ENCODE measurements at places on chromosomes 6 and 20. TPM values are rescaled to one million over a fixed set of nuclear protein-coding genes. Genes with fewer than 3 reads are reported as not detected.

MCHR2 gene
- total RNA-seq, result not detected

BAK1 gene
- 16.0 TPM for total RNA-seq

FAM135A gene
- total RNA-seq, result 13.0 TPM

PNPLA1 gene
- total RNA-seq, result 0.21 TPM

SCUBE3 gene
- total RNA-seq, result 8.8 TPM

PRKN gene
- 26.8 TPM for total RNA-seq

BNIP5 gene
- not detected for total RNA-seq

LINC00237 gene
- not detected for total RNA-seq

TAF11 gene
- total RNA-seq, result 16.3 TPM

ZNF311 gene
- 0.23 TPM for total RNA-seq

SMLR1 gene
- not detected for total RNA-seq

VWA7 gene
- 22.5 TPM for total RNA-seq

PI3 gene
- total RNA-seq, result not detected

DNA sequence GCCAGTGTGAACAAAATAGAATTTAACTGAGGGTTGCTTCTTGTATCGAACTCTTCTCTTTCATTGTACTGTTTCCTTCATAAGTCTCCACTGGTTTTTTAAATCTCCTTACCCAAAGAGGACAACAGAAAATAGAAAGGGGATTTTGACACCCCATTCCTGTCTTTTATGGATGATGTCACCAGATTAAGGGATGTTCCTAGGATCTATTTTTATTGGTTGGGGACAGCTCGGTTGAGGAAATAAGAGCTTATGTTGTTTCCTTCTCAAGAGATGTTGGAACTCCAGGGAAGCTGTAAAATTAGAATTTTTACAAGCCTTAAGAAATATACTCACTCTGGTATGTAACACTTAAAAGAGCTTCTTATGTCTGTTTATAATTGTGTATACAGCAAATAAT, 171.5 kb downstream of the PHF3 start:
- no peak for DNase-seq

DNA sequence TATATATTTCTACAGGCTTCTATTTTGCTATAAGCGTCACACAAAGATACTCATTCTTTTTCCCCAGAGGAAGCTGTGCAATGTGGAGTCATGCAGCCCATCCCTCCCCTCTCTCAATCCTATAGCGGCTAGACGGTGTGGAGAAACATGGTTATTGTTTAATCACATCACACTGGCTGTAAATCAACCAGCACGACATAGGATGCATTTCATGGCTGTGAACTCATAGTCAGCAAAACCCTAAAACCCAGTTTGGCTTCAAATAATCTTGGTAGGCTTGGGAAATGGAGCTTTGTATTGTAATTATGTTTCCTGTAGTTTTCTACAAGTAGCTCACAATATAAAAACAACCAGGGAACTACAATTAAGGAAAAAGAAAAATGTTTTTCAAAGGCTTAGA, 16.8 kb downstream of the FOXC1 start:
- no peak for DNase-seq

DNA sequence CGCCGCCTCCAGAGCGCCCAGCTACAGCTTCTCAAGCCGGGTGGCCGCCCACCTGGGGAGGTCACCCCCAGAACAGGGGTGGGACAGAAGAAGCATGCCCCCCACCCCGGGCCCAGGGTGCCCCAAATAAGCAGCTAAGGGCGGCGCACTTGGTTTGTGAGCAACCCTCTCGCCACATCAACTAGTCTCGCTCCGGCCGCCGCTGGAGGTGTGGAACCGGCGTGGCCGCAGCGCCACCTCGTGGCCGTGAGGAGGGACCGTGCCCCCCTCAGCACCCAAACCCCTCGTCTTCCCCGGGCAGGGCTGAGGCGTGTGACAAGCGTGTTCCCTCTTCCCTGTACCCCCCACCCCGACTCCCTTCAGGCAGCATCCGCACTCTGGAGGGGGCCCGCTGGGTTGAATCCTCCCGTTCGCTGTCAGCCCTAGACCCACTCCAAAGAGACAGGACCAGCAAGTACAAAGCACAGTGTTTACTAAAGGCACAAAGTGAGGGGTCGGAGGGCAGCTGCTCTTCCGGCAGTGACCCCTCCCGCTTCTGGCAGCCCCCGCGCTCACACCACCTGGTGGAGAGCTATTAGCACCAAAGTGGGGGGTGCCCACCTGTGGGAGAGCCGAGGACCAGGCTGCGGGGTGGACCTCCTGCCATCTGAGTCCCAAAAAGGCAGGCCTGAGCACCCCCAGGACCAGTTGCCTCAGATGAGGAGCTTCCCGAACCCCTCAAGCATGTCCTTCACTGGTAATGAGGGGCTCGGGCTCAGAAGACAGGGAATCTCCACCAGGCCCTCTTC, 45.4 kb downstream of the MDFI start:
- peak; percentile 81 for DNase-seq

GRCh38 chr6:137426007-137426689, 68.0 kb downstream of the OLIG3 start:
- DNase-seq, result no peak

GRCh38 chr6:21073318-21073839, 520.2 kb upstream of the SOX4 start:
- DNase-seq, result no peak

DNA sequence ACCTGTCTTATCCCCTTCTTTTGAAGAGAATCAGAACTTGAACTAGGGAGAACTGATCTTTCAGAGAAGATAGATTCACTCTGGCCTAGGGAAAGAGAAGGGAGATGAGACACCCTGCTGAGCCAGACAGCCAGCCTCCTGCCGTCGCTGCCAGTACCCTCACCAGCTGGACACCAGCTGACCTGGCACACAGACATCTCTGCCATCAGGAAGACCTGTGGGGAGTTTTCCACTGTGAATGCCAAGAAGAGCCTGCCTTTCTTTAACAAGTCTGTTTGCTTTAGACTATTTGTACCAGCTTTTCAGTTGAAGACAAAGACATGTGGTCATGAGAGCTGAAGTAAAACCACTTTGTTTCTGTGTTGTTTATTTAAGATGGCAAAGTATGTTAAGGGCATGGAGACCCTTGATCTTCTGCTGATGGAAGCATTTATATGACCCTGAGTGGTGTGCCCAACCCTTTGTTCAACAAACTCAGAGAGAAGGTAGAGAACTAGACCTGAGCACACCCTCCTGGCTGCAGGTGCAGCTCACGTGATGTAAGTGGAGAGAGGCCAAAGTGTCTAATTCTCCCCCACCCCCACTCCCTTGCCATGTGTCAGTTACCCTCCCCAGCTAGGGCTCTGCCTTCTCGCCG, 82.3 kb upstream of the SLC24A3 start:
- no peak for DNase-seq

GRCh38 chr6:135506270-135506997, 8.9 kb upstream of the AHI1 start:
- DNase-seq, result no peak

DNA sequence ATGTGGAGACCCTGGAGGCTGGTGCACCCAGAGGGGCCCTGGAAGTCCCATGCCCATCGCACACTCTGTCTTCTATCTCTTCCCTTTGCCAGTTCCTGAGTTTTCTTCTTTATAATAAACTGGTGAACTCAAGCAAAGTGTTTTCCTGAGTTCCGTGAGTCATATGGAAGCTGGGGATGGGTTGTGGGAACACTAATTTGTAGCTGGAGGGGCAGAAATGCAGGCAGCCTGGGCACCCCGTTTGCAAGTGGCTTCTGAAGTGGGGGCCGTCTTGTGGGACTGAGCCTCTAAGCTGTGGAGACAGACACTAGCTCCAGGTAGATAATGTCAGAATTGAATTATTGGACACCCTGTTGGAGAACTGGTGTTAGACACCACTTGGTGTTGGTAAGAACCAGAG, 3.2 kb upstream of the PPP1R3G start:
- no peak for DNase-seq

- no peak for DNase-seq
Observed at GRCh38 chr20:32993496-32994050, 10.7 kb downstream of the SUN5 start.

DNA sequence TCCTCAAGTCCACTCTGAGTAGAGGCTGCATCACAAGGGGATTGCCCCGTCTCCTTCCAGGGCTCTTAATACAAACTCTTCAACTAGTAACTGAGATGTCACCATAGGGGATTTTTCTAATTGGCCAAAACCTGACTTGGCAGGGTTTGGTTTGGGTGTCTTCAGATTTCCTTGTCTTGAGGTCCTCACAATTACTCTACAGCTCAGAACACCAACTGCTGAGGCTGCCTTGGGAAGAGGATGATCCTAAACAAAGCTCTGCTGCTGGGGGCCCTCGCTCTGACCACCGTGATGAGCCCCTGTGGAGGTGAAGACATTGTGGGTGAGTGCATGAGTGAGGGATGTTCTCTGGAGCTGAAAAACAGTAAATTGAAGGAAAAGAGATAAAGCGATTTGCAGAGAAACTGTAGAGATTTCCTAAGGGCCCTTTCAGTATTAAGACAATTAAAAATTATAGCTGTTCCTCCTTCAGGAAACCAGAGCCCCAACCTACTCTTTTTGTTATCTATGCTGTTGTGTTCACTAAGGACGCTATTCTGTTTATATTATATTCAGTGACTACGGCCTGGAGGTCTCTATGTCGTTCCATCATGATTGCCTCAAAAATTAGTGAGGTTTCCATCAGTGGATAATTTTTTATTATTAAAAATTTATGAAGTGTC, at the start of gene HLA-DQA1:
HLA-DQA1 (plus strand) TSS at position 188 of the 662 bp plus-strand sequence; CDS start at position 241, 53 bp downstream.
- no peak for DNase-seq

DNA sequence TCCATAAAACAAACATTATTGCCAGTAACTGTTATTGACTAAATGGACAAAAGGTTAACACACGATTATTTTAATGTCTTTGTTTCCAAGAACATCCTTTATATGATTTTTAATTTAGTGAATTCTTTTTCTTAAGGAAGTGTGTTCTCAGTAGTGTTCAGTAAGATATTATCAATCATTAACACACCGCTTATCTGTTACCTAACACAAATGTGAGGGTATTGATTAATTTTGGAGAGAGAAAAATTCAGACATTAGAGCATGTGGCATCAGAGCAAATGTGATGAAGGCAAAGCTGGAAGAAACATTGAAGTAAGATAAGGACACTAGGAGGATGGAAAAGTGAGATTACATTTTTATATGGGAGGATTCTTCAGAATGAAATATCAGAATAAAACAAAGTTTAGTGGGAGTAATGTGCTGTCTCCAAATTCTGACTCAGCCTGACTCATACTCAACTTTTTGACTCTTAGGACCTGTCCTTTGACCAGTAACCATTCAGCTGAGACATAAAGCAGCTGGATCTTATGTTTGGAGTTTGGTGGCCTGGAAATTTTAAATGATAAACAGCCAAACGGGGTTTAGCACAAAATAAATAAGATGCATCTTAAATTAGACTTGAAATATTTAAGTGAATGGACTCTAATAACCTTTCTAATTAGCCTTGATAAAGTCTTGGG, 348.6 kb downstream of the CD109 start:
- no peak for DNase-seq

DNA sequence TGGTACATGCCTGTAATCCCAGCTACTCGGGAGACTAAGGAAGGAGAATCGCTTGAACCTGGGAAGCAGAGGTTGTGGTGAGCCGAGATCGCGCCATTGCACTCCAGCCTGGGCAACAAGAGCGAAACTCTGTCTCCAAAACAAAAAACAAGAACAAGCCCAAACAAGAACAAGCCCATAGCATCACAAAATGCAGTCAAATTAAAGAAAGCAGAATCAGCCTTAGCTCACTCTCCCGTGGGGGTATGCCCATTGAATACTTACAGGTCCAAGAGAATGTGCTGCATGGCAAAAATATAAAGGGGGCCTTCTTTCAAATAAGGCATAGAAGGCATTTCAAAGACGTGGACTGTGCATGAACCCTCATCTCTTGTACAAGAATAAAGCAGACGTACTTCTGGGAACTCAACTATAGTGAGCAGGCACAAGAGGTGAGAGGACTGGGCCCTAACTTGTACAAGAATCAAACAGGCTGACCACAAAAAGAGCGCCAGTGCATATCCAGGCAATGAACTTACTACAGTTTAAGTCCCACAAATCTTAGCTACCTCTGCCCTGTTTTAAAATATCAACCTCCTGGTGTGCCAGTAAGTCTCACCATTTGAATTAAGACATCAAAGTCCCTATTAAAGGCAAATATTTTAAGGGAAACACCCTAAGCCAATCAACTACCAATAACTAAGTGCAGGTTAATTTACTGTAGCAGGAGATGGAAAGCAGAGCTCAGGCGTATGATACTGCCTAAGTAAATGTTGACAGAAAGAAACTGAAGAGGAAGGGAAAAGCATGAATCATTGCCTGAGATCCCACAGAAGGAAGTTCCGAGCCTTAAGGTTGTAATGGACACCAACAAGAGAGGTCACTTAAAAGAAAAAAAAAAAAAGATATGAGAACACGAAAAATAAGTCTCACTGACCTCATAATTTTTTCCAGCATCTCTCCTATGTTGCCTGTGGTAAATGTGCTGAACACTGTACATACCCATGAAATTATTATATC, 37.4 kb downstream of the TOMM6 start:
- DNase-seq, result no peak

DNA sequence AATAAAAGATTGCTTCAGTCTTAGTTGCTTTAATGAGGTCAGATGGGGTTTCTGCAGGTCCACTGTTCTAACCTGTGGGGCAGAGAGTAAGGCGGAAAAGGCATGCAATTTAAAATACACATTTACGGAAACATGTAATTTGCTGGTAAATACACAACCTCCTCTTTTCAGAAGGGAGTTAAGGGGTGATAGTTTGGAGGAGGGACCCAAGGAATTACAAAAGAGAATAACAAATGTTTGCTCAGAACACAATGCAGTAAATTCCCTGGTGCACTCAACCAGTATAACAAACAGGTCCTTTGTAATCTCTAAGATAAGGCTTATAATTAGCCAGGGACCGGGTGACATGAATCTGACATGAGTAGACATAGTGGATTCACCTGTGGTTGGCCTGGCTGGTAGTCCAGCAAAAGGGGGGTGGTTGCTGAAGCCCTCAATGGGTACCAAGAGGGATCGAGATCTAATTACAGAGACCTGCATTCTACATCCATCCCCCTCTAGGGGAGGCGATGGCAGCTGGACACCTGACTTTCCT, 295.1 kb downstream of the PHACTR1 start:
- no peak for DNase-seq

- peak; percentile 47 for DNase-seq
Observed at GRCh38 chr20:57458400-57459160, 66.4 kb downstream of the CTCFL start.

- no peak for DNase-seq
Observed at GRCh38 chr20:3612795-3613572, 50.2 kb downstream of the GFRA4 start.

DNA sequence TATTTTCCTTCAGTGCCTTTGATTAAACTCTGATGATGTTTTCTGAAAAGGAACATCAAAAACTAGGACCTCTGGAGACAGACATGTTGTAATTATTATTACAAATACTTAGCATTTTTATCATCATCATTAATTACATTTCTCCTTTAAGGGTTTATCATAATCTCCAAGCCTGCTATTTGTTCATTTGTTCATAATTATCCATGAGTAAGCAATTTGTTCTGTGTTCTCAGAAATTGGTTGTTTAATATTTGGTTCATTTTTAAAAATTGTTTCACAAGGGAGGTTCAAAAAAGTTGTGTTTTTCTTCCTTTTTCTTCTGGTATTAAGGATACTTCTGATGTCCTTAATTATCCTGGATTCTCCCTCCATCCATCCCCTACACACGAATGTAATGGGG, 850.2 kb upstream of the FLRT3 start:
- no peak for DNase-seq

- no peak for DNase-seq
Observed at GRCh38 chr6:73078908-73079610, 146.2 kb downstream of the KHDC1L start.
